Stimulated activated CD8-positive, alpha-beta memory T cell treated with anti-CD3 and anti-CD28 coated beads, Interleukin-4, amount 100 ng/mL, for 4 hours (primary cell): ENCODE measurements at places on chromosomes 6 and 20.

- no peak for DNase-seq
Observed at GRCh38 chr6:168007592-168008338, 10.3 kb downstream of the KIF25 start.

DNA sequence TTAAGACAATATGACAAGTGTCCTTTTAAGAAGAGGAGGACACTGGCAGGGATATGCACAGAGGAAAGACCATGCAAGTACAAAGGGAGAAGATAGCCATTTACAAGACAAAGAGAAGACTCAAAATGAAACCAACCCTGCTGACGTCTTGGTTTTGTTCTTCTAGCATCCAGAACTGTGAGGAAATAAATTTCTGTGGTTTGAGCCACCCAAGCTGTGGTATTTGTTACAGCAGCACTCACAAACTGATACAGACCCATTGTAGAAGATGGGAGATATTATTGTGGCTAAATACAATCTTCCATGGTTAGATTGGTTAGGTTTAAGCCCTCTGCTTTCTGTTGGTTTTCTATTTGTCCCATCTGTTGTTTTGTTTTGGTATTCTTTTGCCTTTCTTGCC is 88.6 kb upstream of the SLC35F1 start:
- DNase-seq = no peak

GRCh38 chr6:43771858-43772680 is 2.1 kb downstream of the VEGFA start:
- no peak for DNase-seq

DNA sequence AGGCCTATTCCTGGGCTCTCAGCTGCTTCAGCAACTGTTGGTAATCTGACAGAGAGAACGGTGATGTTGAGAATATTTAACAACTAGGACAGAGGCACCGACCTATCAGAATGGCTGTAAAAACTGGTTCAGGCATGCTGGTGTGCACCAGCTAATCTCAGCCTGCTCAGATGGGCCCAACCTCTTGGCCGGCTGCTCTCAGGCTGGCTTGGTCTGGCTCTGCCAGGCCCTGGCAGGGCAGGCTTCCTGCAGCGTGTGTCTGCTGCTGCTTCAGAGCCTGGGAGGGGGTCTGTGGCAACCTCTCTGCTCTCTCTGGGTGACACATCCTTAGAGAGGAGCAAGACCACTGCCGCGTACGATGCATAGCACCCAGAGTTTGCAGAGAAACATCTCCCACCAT is 4.8 kb downstream of the SLC2A12 start:
- DNase-seq = no peak
